ENCODE measurements at places on chromosomes 1 and 21.

DNA sequence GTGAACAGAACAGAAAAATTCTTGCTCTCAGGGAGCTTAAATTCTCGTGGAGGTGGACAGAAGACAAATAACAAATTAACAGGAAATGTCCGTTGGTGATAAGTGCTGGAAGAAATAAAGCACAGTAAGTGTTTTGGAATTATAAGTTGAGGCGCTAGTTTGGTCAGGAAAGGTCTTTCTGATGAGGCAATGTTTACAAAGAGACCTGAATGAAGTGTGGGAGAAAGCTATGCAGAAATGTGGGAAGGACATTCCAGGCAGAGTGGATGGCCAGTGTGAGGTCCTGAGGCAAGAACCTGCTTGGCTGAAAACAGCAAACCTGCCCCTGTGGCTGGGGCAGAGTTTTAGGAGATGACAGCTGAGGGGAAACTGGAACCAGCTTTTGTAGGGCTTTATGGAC is 23.3 kb downstream of the NGF start:
- no peak for DNase-seq

- DNase-seq: no peak
These were observed 31.6 kb downstream of the DOP1B start for GRCh38 chr21:36188081-36188681.

- no peak for DNase-seq
These were observed 97.5 kb downstream of the SEC16B start for GRCh38 chr1:177872308-177872900.

GRCh38 chr1:112110031-112110430 is 120.6 kb upstream of the KCND3 start:
- no peak for DNase-seq

GRCh38 chr1:38231941-38232340 is 185.3 kb upstream of the POU3F1 start:
- DNase-seq: no peak

GRCh38 chr1:15337656-15338402 is 71.9 kb upstream of the EFHD2 start:
- no peak for DNase-seq

GRCh38 chr1:229938551-229938950 is 128.5 kb upstream of the GALNT2 start:
- no peak for DNase-seq

GRCh38 chr1:236129306-236129705 is 13.0 kb upstream of the GPR137B start:
- no peak for DNase-seq

GRCh38 chr1:17405898-17406759 is 33.3 kb downstream of the RCC2 start:
- DNase-seq: peak; percentile 53

DNA sequence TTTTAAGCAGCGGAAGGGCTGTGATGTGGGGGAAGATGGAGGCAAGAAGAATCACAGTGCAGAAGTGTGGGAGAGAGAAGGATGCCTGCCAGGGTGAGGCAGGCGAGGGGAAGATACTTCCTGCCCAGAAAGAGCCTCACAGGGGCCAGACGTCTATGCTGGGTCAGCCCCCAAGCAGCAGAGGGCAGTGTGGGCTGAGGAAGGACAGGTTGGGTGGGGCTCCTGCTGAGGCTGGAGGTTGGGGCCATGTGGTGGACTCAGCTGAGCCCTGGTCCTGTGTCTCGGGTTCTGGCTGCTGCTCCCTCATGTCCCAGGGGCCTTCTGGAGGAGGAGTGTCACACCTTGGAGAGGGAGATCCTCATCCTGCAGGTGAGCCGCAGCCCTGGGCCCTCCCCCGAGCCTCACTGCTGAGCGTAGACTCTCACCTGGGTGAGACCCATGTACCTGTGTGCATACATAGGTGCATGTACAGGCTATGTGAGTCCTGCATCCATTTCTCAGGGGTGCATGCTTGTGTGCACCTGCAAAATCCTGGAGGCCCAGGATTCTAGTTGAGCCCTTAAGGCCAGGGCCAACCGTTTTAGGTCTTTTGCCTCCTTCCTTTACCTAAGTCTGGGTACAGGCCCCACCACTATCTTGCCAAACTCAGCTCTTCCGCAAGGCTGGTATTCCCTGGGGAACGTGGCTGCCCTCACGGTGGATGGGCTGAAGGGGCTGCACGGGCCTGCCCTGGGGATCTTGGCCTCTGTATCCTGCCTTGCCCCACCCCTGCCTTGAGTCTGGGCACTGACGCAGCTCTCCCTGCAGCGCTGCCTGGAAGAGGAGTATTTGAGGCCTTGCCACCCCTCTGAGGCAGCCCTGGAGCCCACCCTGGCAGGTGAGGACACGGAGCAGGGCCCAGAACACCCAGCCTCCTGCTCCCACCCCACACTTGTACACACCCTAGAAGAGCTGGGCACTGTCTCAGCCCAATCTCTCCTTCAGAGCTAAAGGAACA is 3.7 kb downstream of the CCDC24 start:
- no peak for DNase-seq

GRCh38 chr1:109111386-109112055 is 2.4 kb upstream of the ELAPOR1 start:
- DNase-seq: no peak

DNA sequence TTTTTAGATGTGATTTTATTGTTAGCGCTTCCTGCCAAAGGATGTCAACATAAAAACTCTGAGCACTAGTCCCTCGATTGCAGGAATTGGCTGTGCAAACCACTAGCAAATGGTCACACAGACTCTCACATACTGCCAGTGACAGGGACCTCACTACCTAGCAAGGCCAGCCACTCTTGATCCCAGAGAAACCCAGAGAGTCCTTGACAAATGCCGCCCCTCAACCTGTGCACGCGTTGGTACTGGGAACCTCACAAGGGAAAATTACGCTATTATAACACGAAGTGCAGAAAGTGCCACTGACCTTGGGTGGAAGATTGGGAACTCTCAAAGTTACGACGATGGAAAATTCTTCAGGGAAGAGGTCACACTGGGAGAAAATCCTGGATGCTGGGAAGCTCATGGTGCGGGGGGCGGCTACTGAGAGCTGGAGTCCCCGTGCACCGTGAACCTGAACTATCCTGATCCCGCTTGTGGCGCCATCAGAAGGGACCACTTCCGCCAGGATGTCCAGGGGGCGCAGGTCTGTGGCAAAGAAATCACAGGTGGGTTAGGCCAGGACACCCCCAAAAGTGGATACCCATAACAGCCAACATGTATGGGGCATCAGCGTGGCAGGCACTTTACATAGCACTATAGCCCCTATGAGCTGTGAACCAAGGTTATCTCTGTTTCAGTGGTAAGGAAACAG is 5.9 kb upstream of the KRTAP10-4 start:
- DNase-seq: no peak

GRCh38 chr21:29235714-29236197 is 63.0 kb upstream of the BACH1 start:
- no peak for DNase-seq

GRCh38 chr1:32695098-32695904 is 7.3 kb downstream of the SYNC start:
- DNase-seq: no peak

- DNase-seq: no peak
These were observed 26.2 kb upstream of the UHMK1 start for GRCh38 chr1:162471290-162471853.

DNA sequence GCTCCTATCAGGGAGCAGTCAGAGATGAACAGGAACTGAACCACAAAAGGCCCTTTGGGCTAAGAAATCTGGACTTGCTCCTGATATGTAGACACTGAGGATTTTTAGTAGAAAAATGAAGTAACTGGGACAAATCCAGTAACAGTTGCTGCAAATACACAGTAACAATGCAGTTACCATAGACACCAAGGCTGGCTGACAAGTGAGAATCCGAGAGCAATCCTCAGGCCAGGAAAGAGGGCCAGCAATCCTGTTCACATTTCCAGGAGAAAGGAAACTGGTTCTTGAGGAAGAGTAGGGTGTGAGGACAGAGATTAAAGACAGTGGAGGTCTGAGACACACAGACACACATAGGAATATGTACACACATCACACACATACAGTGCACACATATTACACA is 9.3 kb upstream of the LORICRIN start:
- no peak for DNase-seq

DNA sequence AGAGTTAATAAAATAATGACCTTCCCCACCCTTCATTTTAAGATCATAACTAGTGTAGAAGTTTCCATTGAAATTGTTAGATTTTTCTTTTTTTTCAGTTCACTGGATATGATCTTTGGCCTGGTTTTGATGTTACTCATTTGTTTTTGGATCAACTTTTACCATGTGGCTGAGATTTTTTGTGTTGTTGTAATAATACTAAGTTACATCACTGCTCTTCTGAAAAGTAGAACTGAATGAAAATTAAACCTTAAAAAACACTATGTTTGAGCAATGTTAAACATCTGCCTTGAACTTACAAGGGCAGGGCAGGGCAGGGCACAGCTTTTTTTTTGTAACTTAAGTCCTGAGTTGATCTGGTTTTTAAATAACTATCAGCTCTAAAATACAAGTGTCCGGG is 204.8 kb upstream of the ADAMTS5 start:
- DNase-seq: no peak

DNA sequence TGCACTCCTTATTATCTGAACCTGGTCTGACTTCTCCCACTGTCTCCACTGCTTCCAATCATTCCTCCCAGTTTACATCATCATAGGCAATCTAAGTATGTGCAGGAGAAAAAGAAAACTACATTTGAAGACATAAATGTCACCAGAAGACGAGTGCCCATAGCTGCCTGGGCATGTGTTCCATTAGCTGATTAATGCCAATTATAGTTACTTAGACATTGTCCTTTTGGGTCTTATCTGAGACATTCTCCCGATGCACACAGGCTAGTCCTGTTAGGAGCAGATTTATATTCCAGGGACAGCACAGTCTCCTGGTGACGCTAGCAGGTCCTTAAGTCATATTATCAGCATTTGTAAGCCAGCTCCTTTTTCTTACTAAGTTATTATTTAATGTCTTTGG is 52.6 kb upstream of the PTGFRN start:
- DNase-seq: no peak

DNA sequence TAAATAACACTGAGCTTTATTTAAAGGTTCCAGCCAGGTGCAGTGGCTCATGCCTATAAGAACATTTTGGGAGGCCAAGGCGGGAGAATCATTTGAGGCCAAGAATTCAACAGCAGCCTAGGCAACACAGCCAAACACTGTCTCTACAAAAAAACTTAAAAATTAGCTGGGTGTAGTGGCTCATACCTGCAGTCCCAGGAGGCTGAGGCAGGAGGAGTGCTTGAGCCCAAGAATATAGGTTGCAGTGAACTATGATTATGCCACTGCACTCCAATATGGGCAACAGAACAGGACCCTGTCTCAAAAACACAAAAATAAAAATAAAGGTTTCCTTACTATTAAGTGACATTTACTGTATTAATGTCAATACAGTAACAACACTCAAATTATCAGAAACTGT is 2.1 kb downstream of the TAF12 start:
- DNase-seq: peak; percentile 34

DNA sequence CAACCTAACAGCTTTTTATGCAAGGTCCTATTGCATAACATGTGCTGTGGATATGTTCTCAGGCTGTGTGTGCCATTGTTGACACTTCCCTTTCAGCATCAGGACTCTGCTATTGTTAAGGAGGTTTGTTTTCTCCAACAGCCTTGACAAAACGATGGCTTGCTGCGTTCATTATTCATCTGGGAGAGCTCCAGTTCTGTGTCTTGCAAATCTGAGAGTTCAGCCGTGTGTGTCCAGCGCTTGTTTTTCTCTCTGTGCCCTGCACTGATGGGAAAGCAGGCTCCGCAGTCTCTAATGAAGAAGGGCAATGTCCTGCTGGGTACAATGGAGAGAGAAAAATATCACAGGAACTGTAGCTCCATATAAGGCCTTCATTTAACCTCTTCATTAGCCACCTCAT is 63.7 kb downstream of the CLDN17 start:
- DNase-seq: no peak

- no peak for DNase-seq
These were observed 346.2 kb downstream of the BARHL2 start for GRCh38 chr1:90370686-90371447.

DNA sequence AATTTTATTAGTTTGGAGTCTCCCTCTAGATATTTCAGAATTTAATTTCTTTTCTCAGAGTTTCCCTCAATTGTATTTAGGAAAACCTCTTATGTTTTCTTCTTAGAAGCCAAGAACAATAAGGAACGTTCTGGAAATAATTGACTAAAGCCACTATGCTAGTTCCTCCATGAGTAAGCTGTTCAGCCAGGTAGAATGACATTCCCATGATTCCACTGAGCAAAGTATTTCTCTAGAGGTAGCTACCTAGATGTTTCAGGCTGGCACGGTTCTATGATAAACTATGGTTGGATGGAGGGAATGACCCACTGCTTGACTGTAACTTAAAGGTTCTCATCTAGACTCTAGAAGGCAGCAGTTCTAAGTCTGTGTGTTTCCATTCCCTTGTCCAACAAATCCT is 62.4 kb downstream of the CLDN17 start:
- no peak for DNase-seq

DNA sequence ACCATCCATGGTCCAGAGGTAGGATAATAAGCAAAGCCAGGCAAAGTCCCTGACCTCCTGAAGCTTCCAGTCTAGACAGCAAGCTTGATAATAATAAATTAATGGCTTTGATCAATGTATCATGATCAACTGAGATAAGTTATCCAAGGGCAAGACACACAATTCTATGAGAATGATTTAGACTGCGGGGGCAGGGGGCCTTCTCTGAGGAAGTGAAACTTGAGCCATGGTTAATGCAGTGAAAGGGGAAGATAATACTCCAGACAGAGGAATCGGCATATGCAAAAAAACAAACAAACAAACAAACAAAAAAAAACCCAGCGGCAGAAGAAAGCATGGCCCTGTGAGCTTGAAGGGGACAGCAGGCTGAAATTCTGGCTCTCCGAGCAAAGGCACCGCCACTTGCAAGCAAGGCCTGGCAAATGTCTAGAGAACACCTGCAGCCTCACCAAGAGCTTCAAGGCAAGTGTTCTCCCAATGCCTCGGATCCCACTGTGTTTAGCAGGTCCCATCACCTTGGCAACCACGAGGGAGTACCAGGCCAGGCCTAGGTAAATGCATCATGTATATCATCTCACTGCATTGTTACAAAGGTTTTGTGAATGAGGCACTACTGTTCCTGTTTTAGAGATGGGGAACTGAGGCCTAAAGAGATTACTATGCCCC is 24.9 kb downstream of the CSMD2 start:
- DNase-seq: no peak

DNA sequence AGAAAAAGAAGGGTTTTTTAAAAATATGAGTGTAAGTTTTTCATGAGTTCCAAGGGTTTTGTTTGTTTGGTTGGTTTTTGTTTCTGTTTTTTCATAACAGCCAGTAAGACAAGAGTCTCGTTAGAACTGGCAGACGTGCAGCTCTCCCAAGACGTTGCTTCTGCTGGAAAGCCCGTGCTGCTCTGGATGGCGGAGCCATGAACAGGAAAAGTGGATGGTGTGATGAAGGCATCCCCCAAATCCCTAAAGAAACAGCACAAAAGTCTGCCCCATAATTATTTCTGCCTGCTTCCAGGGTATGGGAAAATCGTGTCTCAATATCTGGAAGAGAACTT is 157.9 kb upstream of the BACE2 start:
- DNase-seq: no peak

DNA sequence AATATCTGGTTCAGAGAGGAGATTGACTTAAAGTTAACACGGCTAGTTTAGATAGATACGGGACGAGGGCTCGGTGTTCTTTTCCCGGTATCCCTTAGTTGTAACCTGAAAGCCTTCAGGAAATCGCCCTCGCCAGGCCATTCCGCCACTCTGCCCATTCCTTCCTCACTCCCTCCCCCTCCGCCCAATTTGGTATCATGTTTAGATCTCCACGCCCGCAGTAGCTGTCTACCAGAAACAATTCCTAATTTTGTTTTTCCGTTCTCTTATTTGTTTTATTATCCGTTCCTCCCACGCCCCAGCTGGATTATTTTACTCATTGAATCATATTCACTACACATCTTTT is 685 bp upstream of the VAMP4 start:
- peak; percentile 39 for DNase-seq
